ENCODE measurements at places on chromosomes 2 and 18. TPM values are rescaled to one million over a fixed set of nuclear protein-coding genes. Genes with fewer than 3 reads are reported as not detected.
A peak's percentile ranks its signal among the peaks of the same experiment; 100 is the strongest.

- H3K4me3 ChIP-seq: no peak overlapping the region
- no peaks in the 10 kb centered on the region for H3K36me3 ChIP-seq
- peak; percentile 96 for DNase-seq
- no peaks in the 10 kb centered on the region for H3K27me3 ChIP-seq
- H3K4me1 ChIP-seq: peaks cover 17% of the 10 kb centered on the region
- peak overlapping the region; percentile 87 for H3K27ac ChIP-seq
Observed at GRCh38 chr2:67625690-67626475, 228.8 kb downstream of the ETAA1 start.

PASK gene
- total RNA-seq: 8.0 TPM

DNA sequence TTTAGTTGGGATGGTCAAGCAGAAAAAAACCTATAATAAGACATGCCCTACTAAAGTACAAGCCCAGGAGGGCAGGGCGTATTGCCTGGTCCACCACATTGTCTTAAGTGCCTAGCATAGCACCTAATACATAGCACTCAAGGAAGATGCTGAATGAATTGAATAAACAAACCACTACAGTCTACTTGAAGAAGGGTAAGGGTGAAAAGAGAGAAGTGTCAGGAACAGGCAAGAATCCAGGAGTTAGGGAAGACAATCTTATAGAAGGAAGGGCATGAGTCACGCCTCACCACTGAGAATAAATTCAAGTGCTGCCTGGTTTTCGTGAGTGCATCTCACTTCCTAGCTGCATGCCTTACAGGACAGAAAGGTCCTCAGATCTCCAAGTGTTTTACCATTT lies 13.9 kb downstream of the SLC19A3 start:
- H3K36me3 ChIP-seq: no peaks in the 10 kb centered on the region
- no peaks in the 10 kb centered on the region for H3K4me1 ChIP-seq
- DNase-seq: peak; percentile 22
- no peak overlapping the region for H3K27ac ChIP-seq

- H3K36me3 ChIP-seq: no peaks in the 10 kb centered on the region
- no peaks in the 10 kb centered on the region for H3K4me1 ChIP-seq
- H3K27ac ChIP-seq: no peak overlapping the region
- DNase-seq: peak; percentile 41
Observed at GRCh38 chr2:37370666-37371065, 26.2 kb downstream of the QPCT start.

PCARE gene
- total RNA-seq: not detected

GRCh38 chr2:73995810-73996209 lies 11.1 kb downstream of the TET3 start:
- no peaks in the 10 kb centered on the region for H3K36me3 ChIP-seq
- peaks cover 15% of the 10 kb centered on the region for H3K4me1 ChIP-seq
- no peak overlapping the region for H3K4me3 ChIP-seq

GRCh38 chr2:190912726-190913125 lies 32.1 kb downstream of the GLS start:
- H3K27ac ChIP-seq: peak overlapping the region; percentile 21
- H3K27me3 ChIP-seq: no peaks in the 10 kb centered on the region
- no peak overlapping the region for H3K4me3 ChIP-seq
- H3K36me3 ChIP-seq: peaks cover 24% of the 10 kb centered on the region
- DNase-seq: peak; percentile 73

OBSL1 gene
- total RNA-seq: 88.1 TPM

DNA sequence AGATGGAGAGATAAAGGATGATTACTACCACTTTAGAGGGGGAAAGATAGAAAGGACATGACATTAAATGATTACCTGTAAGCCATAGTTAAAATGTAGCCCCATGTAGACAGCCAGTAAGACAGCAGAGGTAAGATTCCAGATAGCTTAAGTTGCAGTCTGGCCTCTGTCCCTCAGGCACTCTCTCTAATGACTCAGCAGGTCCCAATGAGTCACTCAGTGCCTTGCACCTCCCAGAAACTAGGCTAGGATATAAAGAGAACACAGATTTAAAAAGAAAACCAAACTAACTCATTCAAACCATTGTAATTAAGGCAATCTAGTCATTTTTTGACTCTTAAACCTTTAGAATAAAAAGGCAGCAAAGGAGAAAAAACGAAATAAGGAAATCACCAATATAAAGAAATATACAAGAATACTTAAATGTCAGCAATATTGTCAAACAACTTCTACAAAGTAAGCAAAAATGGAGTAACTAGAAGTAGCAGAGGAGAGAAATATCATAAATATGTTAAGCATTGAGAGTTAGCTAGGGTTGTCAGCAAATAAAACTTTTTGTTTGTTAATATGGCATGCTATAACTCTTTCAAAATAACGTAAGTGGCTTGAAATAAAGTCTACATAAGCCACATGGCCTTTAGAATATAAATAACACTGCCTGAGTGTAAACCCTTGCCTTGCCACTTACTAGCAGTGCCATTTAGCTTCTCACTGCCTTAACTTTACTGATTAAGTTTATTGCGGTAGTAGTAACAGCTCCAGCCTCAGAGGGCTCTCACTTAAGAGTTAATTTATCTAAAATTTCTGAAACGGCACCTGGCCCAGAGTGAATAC lies 48.5 kb downstream of the SOCS6 start:
- H3K36me3 ChIP-seq: peaks cover 10% of the 10 kb centered on the region
- H3K4me3 ChIP-seq: no peak overlapping the region
- H3K27ac ChIP-seq: peak overlapping the region; percentile 27
- H3K27me3 ChIP-seq: no peaks in the 10 kb centered on the region

Data from astrocyte (in vitro differentiated cells and primary cell).